Fibroblast of skin of back (primary cell): ENCODE measurements at places on chromosomes 1 and 21.

GRCh38 chr1:46133181-46133658, 791 bp upstream of the PIK3R3 start:
- DNase-seq: no peak

DNA sequence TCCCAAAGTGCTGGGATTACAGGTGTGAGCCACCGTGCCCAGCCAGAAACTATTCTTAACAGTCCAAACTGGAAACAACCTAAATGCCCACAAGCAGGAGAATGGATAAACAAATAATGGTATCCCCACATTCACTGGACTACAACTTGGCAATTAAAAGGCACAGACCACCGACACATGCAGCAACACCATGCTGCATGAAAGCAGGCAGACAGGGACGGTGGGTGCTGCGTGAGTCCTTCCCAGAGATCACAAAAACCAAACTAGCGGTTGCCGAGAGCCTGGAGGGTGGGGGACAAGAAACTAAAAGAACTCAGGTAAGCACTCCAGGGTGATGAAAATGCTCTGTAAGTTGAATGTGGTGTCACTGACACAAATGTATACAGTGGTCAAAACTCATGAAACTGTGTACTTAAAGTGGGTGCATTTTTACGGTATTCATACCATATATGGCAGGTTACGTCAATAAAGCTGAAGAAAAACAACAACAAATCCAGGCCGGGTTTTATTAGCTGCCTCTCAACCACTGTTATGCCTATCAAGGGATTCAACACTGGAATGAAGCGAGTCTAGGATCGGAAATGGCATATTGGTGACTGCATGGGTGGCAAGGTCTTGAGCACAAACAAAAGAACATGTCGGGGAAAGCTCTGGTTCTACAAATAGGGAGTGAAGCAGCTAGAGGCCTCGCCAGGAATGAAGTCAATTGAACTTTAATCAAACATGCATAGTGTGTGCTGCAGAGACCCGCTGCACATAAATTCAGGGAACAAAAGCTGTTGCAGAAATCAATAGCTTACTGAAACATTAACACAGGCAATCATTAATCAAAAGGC, 52.4 kb downstream of the SLC45A1 start:
- peak; percentile 89 for DNase-seq

GRCh38 chr1:19338323-19338762, 26.2 kb downstream of the SLC66A1 start:
- DNase-seq: no peak

DNA sequence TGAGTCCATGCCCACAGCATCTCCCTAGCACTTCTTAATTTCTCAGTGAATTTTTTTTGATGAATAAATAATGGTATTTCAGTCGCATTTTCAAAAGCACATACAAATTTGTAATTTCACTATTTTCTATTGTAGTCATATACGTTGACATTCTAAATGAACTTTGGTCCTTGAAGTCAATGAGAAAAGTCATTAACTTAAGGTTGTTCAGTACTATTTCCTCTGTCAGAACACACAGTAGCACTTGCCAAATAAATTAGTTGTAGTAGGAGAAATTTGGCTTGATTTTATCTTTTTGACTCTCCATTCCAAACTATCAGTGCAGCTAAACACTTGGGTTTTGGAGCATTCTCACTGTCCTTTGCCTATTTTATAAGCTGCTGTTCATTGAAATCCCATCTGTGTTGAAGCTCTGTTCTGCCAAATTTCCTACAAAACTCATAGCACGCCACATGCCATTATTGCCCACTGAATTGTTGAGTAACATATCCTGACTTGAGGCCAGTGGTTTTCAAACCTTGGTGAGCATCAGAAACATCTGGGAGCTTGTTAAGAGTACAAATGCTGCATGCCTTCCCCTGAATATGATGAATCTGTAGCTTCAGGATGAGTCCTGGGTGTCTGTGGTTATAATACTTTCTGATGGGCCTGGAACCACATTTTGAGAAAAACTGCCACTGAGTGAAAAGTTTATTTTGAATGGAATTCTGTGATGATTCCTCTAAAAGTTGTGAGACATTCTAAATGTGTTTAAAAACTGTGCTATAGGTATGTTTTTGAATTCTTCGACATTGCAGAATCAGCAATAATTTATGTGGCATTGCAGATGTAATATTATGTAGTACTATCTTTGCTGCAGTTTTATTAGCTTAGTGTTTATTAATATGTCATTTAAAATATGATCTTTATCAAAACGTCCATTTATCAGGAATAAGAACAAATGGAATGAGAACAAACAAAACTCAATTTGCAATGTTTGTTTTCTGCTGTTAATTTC, 78.9 kb downstream of the DNM3 start:
- DNase-seq: no peak

DNA sequence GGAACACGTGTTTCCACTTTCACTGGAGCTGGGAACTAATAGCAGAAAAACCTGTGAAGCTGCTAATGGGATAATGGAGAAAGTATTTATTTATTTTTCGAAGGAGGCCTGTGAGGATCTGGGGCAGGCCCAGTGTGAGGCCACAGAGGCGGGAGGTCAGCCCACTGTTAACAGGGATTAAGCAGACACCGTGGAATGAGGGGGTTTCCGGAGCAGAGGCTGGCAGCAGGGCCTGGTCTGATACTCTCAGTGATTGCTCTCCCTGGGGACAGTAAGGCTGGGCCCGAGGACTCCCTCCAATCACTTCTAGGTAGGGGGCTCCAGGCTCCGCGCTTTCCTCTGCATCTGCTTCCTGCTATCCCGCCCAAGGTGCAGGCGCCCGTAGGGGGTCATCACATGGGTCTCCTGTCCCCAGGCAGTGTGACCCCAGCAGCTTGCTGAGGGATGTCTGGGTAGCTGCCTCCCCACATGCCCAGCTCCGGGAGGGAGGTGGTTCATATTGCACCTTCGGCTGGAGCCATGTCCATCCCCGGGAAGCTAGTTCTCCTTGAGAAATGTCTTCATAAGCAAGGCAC, 28.8 kb upstream of the CDCA8 start:
- peak; percentile 10 for DNase-seq

DNA sequence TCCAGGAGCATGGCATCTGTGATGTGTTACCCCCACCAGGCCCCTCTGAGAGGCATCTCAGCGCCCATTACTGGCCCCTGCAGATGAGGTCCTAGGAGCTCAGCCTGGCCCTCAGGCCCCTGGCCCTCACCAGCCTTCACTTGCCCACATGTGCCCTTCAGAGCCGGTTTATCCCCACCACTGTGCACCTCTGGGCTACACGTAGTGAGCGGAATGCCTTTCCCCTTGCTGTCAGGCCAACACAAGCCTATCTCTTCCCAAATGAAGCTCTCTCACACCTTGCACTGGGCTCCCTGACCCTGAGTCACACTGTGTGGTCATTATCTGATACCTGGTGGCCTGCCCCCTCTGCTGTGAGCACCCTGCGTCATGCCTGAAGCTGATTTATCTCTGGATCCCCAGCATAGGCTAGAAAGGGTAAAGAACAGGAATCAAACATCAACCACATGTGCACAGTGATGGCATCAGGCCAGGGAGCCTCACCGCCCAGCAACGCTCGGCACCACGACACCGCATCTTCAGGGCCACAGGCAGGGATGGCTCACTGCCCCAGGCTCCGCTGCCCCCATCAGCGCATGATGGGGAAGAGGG, 49.1 kb downstream of the GLIS1 start:
- DNase-seq: no peak
